Activated T-helper 2 cell treated with anti-CD3 and anti-CD28 coated beads, Interferon-gamma antibody, Interleukin-2, Interleukin-4, amounts not matched to agents 10 μg/mL and 5 μg/mL and 100 μg/mL, durations not matched to agents 14 hours and 24 hours and 36 hours (primary cell): ENCODE measurements at places on chromosomes 16 and 17.

DNA sequence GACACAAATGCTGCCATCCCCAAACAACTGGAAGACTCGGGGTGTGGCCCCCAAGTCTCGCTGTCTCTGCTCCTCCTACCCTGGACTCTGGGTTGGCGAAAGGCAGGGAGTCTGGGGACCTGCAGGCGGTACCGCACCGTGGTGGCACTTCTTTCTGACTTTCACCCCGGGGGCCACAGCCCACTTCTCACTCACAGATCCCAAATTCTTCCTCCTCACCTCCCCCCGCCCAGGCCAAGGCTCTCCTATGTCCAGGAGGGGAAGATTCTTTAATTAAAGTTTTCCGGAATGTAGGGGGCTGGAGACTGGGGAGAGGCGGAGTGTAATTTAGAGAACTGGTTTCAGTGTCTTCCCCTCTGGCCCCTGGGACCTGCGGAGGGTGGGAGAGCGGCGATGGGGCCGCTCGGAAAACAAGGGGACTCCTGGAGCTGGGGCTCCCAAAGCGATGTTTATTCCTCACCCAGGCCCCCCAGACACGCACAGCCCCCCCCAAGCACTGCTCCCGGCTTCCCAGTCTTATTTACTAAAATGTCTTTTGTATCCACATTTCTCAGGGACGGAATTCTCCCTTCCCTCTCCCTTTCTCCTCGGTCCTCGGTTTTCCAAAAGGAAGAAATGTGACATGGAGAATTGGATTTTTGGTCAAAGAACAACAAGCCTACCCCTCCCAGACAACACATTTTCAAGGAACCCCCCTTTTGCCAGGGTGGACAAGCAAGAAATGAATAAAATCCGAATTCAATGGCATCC lies 1.2 kb downstream of the WNT3 start:
- no peak for DNase-seq

DNA sequence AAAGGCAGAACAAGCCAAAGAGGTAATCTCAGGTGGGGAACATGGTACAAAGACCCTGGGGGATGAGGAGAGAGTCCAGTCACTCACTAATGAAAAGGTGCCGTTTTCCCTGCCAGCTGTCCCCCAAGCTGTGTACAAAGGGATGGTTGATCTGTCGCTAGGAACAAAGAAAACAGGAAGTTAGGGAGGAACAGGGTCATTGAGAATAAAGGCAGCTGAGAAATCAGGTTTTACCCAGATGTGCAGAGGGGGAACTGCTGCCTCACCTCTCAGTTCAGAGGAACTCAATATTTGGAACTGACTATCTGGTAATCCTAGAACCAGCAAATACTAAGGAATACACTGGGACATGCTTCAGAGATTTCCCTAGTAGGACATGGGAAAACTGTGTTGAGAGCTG lies 1.5 kb downstream of the RSKR start:
- DNase-seq: no peak

GRCh38 chr16:728890-729744 lies 2.2 kb downstream of the HAGHL start:
- DNase-seq: no peak

- DNase-seq: no peak
Measured at GRCh38 chr16:2455081-2455845, 4.6 kb upstream of the TEDC2 start.

DNA sequence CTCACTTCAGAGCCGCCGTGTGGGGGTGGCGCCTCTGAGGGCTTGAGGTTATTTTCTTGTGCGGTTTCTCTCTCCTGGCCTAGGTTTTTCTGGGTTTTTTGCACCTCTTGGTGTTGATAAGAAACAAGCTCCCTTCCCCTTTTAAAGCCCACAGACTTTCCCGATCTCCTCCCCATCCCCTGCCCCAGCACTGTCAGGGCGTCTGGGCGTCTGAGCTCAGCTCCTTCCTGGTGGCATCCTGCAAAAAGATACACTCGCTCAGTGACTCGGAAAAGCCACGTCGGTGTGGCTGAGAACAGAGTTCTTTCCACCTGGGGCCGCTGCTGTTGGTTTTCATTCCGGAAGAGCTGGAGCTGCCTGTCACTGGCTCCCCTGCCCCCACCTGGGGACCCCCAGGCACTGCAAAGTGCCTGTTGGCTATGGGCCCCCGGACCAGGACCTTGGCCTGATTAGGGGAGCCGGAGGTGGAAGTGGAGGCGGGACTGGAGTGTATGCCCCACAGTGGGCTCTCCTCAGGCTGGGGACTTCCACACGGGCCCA lies 14.5 kb downstream of the BAIAP2 start:
- DNase-seq: no peak

GRCh38 chr16:9539346-9539745 lies 447.9 kb downstream of the HAPSTR1 start:
- DNase-seq: no peak

GRCh38 chr16:56737539-56737938 lies 7.6 kb downstream of the NUP93 start:
- no peak for DNase-seq

DNA sequence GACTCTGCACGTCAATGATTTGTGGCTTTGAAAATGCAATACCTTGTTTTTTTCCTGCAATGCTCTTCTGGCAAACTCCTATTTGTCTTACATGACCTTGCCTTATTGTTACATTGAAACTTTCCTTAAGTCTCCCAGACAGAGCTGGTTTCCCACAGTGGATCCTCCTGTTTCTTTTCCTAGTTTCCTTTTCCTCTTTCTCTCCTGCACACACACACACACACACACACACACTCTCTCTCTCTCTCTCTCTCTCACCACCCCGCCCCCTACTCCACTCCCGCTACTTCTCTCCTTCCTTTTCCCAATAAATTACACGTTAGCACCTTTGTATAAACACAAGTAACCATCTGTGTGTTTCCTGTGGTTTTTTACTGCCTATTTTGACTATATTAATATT lies 2.3 kb downstream of the ORC6 start:
- DNase-seq: no peak

DNA sequence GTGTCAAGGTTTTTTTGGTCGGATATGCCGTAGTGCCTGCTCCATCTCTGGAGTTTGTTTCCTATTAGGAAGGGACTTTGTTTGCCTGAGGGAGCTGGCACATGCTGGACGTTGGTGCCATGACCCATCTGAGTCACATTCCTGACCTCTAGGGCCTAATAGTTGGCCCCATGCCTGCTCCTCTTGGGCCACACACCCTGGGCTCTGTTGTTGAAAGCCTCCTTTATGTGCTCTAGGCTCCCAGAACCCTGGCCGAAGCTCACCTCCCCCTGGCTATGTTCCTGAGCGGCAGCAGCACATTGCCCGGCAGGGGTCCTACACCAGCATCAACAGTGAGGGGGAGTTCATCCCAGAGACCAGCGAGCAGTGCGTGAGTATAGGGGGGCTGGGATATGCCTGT lies 18.4 kb downstream of the LIMD2 start:
- no peak for DNase-seq

- no peak for DNase-seq
Measured at GRCh38 chr17:77744066-77744988, 214.2 kb upstream of the TNRC6C start.

GRCh38 chr16:17261197-17261858 lies 209.4 kb downstream of the XYLT1 start:
- DNase-seq: peak; percentile 25

GRCh38 chr17:14762736-14763479 lies 462.0 kb downstream of the HS3ST3B1 start:
- DNase-seq: no peak

DNA sequence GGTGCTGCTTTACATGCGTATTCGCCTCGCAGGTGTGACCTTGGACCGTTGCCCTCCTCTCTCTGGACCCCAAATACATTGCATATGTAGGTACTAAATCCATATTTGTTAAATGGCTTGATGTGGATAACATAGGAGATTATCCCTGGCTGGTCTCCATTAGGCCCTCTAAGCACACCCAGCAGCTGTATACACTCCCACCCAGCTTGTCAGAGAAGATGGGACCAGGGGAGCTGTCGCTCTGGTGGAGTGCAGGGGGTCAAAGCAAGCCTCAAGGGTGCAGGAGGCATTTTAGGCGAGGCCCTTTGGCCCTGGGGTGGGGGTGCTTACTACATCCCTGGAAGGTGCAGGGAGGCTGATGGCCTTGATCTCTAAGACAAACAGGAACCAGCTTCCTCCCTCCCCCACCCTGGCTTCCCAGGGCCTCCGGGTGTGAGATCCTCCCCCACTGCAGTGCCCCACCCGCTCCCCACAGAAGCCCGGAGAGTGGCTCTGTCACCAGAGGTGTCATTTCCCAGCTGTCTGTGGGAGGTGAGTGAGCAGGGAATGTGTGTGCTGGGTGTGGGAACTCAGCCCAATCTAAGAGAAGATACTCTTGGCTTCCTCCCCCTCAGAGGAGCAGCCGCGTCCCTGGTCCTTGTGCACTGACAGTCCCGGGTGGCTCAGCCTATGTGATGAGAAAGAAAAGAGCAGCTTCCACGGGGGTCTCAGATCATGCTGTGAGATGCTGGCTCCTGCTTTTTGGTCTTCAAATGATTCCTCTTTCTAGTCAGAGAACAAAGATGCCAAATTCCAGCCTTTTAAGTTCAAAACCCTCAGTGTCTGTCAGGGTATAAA lies 1.4 kb upstream of the VAMP2 start:
- DNase-seq: peak; percentile 65

- DNase-seq: no peak
Measured at GRCh38 chr16:72987480-72987901, 60.4 kb downstream of the ZFHX3 start.

DNA sequence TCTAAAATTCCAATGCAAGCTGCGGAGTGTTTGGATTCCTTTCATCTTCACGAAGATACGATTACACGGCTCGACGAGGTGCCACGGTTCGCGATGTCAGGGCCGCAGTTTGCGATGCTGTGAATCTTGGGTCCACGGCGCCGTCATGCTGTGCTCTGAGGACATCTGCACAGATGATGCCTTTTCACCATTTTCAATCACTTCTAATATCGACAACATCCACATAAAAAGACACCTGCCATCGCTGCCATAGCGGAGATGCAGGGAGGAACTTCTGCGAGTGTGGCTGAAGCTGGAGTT lies 6.8 kb upstream of the APRT start:
- no peak for DNase-seq

DNA sequence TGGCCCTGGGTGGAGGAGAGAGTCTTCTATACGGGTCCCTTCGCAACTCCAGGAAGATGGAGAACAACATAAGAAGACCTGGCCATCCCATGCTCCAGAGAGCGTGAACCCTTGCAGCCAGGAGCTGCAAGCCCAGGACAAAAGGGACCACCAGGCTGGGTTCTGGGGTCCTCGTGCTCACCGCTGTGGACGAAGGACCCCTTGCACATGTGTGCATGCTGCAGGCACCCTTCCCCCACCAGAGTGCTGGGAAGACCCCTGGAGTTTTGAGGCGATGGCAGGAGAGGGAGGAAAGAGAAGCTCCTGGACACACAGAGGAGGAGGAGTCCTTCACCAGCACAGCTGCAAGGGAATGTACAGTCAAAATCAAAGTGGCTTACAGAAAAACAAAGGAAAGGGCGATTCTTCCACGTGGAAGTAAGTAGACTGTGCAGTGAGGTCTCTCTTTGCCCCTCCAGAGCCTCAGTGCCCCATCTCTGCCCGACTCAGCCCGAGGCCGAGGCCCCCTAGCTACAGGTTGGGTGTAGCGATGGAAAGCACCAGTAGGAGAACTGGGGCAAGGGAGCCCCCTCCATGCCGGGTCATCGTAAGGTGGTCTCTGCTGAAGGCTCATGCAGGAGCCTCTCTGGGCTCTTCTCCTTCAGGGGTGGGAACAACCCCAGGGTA lies 51.3 kb downstream of the PIMREG start:
- DNase-seq: no peak

- DNase-seq: no peak
Measured at GRCh38 chr16:86337581-86338402, 172.5 kb upstream of the FOXF1 start.

- peak; percentile 45 for DNase-seq
Measured at GRCh38 chr17:44110823-44111633, 12.4 kb downstream of the HDAC5 start.

GRCh38 chr16:85195900-85196772 lies 83.9 kb upstream of the CIBAR2 start:
- no peak for DNase-seq

- DNase-seq: no peak
Measured at GRCh38 chr17:67534941-67535340, 157.9 kb downstream of the PITPNC1 start.

DNA sequence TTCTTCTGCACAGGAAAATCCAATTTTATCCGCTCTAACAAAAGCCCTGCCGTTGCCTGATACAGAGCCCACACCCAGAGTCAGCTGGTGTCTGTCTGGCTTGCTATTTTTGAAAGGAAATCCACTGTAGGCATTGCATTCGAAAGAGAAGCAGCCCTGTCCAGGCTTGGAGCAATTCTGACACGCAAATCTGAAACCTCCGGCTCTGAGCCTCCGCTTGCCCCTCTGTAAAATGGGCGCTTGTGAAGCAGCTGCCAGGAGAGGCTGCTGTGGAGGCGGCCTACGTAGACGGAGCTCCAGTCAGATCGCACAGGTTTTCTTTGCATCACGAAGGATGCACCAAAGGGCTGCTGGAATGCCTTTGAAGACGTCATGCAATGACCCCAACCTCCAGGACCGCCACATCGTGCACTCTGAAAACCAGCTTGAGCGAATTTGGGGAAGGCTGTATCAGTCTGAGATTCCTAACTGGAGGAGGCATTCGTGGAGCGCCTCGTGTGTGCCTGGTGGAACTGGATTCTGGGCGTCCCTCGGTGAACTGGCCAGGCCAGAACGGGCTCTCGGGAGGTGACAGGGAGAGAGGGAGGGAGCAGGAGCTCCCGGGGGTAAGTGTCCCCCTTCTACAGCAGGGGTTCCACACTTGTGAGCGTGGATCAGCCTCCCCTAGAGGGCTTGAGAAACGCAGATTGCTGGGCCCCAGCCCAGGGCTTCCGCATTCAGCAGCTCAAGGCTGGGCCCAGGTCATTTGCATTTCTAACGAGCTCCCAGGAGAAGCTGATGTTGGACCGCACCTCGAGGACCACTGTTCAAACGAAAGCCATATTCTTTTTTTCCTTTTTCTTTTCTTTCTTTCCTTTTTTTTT lies 215.5 kb downstream of the MRTFB start:
- DNase-seq: no peak

DNA sequence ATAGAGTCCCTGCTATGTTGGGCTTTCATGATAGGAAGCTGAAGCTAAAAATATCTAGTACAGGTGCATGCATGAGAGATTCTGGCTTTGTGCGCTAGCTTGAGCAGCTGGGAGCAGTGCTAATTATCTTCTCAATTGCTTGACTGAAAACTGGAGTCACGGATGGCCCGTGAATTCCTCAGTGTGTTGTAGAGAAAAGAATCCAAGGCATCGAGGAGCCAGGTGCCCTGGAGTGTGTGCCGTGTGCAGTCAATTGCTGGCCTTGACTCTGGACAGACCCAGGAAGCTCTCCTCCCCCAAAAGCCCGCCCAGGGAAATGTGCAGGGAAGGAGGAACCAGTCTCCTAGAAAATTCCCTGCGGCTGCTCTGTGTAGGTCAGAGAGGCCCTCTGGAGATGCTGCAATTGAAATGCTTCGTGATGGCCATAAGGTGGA lies 14.2 kb downstream of the LGALS3BP start:
- DNase-seq: no peak

DNA sequence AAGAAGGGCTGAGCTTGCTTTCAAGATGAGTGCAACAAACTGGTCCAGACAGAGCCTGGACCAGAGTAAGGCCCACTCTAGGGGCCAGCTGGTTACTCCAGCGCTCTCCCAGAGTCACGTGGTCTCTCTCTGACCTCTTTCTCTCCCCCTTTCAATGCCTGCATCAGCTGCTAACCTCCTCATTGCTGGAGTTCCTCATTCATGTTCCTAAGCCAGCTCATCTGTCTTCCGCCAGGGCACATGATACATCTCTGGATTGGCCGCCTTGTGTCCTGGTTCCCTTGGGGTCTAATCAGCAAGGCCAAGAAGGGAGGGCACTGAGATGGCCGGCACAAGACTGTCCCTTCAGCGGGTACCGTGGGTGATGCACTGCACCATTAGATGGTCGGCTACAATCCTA lies 26.9 kb upstream of the ZFP90 start:
- no peak for DNase-seq

- no peak for DNase-seq
Measured at GRCh38 chr16:85935391-85935973, 36.5 kb downstream of the IRF8 start.
